Epithelial cell of esophagus (primary cell): ENCODE measurements at places on chromosomes 12 and 14.
A peak's percentile ranks its signal among the peaks of the same experiment; 100 is the strongest.

DNA sequence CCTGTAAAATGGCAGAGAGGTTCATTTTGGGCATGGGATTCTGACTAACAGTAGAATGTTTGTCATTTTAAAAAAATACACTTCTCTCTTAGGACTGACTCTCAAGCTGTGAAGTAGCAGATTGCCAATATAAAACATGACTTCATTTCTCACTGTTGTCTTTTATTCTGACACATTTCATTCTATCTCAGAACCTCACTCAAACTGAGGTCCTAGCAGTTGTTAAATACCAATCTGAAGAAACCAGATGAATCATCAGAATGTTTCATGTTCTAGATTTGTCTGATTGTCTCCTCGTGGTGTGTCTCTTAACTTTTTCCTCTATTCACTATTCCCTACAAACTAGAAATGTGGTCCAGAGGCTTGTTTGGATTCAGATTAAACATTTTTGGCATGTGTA is 276.5 kb upstream of the NPAS3 start:
- DNase-seq: peak; percentile 32

DNA sequence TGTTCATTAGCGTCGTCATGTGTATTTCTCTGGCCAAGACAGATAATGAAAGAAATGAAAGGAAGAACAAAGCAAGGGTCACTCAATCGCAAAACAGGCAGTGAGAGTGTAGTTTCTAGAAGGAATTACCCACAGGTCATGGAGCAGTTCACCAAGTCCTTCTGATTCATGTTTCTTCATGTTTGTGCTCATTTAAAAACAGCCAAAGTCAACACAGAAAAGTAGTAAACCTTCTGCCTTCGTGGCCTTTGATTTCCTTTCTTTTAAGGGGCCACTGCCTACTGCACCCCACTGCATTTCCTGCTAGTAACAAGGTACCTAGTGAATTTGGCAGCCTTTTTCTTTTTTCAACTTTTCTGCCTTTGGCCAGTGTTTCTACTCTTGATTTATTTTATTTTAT is 75.1 kb downstream of the KCNK13 start:
- no peak for DNase-seq

GRCh38 chr12:85299053-85299452 is 19.0 kb downstream of the ALX1 start:
- no peak for DNase-seq

DNA sequence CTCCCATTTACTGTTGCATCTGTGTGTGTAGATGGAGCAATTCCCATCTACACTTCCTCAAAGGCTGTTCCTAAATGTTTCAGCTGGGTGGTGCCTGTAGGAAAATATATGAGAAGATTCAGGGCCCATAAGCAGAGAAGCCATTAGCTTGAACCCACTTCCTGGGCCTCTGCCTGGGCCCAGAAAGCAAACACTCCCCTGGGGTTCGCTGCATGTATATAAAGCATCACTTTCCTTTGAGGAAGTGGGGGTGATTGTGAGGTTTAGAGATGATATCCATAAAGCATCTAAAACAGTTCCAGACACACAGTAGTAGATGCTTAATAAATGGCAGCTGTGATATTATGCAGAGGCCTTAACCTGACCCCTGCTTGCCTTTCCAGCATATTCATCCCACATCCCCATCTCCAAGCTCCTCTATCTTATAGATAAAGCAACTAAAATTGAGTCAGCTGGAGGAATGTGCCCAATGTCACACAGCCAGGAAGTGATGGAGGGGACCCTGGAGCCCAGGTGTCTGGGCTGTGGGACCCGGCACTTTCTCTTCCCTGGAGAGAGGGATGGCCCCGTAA is 280.0 kb upstream of the CRY1 start:
- DNase-seq: no peak

DNA sequence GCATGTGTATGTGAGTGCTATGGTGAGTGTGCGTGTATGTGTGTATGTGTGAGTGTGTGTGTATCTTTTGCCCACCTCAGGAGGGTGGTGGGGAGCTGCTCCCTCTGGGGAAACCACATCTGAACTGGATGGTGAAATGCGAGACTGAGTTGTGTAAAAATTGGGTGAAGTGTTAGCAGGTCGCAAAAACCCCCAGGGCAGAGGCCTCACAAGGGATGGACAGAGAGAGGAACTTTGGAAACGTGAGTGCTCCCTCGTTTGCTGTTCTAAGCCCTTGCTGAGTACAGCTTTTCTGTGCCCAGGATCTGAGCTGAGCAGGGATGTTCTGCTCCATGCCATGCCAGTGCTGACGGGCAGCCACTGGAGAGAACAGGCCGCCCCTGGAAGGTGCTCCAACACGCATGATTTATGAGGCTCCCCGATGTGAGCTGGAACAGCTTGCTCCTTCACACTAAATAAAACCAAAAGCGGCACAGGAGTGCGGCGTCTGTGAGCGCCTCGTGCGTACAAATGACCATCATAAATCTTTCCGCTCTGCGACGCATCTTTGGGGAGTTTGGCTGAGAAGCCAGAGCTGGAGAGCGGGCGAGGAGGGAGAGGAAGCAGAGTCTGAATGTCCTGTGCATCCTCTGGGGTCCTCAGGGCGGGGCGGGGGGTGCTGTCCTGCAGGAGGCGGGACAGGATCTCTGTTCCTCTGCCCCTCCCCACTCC is 14.1 kb upstream of the GALNT9 start:
- no peak for DNase-seq

DNA sequence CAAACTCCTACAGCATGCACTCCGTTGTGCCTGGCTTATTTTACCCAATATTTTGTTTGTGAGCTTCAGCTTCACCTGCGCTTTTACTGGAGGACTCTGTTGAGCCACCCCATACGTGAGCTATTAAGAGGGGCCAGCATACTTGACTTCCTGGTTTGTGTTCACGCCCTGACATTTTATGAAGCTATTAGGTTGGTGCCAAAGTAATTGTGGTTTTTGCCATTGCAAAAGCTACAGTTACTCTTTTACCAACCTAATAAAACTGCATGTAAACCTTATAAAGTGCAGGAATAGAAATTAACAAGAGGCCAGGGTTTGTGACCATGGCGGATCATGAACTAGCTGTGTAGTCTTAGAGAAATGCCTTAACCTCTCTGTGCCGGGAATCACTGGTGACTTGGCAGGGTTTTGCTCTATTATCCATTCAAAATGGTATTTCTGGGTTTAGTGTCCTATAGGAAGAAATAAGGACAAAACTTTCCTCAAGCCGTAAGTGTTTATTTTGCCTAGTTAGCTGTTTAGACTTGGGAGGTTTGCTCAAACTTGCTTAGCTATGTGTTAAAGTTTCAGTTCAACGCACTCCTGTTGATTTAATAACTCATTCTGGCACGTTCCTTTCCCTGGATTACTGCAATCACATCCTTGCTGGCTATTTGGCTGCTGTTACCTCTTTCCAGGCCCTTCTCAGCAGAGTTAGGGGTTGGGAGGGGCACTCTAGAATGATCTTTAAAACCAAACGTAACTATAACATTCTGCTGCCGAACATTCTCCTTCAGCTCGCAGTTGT is 1027.6 kb downstream of the BCL11B start:
- peak; percentile 76 for DNase-seq

- DNase-seq: no peak
These were observed 224.4 kb downstream of the NPAS3 start for GRCh38 chr14:33163109-33163508.

- peak; percentile 91 for DNase-seq
These were observed 98.1 kb upstream of the OR4E1 start for GRCh38 chr14:21771671-21772070.

DNA sequence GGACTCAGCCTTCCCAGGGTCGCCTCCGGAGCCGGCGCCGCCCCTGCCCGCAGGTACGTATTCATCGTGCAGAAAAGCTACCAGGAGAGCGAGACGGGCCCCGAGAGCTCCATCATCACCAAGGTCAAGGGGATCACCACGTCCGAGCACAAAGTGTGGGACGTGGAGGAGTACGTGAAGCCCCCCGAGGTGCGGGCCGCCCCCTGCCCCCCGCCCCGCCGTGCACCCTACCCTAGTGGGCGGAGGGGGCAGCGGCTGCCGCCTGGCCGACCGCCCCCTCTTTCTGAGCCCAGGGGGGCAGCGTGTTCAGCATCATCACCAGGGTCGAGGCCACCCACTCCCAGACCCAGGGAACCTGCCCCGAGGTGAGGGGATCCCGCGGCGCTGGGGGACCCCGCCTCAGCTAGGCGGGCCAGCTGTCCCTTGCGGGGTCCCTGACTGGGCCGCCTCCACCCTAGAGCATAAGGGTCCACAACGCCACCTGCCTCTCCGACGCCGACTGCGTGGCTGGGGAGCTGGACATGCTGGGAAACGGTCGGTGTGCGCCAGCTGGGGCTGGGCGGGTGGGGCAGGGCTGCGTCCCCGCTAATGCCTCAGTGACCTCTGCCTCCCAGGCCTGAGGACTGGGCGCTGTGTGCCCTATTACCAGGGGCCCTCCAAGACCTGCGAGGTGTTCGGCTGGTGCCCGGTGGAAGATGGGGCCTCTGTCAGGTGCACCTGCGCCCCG is 973 bp downstream of the P2RX2 start:
- no peak for DNase-seq

GRCh38 chr12:122949405-122949804 is 16.9 kb downstream of the ABCB9 start:
- DNase-seq: no peak

DNA sequence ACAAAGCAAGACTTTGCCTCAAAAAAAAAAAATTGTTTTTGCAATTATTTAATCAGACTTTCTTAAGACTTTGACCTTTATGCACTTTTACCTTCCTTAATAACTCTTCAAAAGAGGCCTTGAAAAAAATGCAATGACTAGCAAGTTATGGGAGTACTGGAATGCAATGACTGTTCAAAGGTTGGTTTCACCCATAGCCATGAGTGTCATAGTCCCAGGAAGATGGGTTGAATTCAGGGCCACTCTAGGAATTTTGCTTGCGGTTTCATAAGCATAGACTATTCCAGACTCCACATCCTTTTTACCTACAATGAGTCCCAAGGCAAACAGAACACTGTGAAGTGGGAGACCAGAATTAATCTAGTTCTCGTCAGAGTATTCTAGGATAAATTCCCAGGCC is 29.4 kb upstream of the DENND5B start:
- DNase-seq: no peak

- DNase-seq: no peak
These were observed 15.6 kb downstream of the INSM2 start for GRCh38 chr14:35549551-35549950.

GRCh38 chr14:103395244-103395643 is 10.0 kb downstream of the MARK3 start:
- DNase-seq: peak; percentile 40

GRCh38 chr12:103676893-103677292 is 89.8 kb downstream of the STAB2 start:
- no peak for DNase-seq

DNA sequence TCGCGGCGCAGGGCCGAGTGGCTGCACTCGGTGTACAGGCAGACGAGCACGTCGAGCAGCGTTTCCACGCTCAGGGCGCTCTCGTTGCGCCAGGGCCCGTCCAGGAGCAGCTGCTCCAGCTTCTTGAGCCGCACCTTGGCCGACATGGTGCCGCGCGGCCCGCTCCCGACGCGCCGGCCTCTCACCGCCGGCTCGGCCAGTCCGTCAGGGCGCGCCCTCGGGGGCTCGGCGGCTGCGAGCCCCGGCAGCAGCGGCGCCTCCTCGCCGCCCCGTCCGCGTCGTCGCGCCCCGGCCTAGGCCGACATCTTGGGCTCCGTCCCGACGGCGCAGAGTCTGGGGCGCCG is 349 bp downstream of the CDC42BPB start:
- no peak for DNase-seq

GRCh38 chr12:28750946-28751685 is 398.0 kb upstream of the FAR2 start:
- DNase-seq: no peak

- DNase-seq: no peak
These were observed 401.3 kb downstream of the FUT8 start for GRCh38 chr14:65813760-65814384.

DNA sequence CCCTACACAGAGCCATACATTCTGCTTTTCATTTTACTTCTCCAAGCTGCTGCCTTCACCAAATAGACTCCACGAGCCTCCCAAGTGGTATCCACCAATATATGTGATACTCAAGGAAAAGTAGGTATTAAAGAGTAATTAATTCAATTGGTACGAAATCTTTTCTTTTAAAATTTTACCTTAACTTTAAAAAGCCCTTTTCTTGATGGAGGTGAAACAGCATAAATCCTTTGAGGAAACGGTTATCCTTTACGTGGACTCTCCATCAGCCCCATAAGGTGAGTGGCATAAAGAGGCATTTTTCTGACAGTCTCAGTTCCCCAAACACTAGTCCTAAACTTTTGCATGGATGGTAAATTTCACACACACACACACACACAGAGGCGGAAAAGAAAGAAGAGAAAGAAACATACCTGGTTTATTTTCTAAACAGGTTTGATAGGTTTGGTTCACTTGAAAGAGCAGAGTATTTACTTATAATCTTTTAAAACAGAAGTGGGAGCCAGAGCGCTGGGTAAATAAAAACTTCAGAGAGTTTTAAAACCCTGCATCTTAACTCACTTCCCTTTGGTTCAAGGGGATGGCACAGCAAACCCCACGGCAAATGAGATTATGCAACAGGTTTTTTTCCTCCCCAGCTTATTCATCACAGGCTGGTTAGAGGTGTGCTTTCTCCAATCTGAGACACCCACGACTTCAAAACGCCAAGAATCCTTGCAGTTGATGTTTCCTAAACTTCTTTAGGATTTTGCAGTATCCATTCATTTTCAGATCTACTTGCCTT is 1.9 kb downstream of the DUSP16 start:
- peak; percentile 92 for DNase-seq

DNA sequence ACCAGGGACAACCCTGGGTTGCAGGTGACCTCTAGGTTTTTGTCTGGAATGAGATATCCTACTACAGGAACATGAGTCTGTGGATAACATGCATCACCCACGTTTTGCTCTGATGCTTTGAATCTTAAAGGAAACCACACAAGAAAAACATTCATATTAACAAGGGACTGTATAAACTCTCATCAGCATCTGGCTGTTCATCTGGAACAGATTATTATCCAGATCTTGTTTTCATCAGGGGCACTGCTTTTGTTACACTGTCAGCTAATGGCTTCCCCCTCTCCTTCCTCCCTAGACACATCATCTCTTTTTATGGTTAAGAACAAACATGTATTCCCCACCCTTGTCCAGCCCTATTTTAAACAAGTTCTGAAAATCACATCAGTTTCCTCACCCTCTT is 1095.7 kb downstream of the AACS start:
- no peak for DNase-seq

DNA sequence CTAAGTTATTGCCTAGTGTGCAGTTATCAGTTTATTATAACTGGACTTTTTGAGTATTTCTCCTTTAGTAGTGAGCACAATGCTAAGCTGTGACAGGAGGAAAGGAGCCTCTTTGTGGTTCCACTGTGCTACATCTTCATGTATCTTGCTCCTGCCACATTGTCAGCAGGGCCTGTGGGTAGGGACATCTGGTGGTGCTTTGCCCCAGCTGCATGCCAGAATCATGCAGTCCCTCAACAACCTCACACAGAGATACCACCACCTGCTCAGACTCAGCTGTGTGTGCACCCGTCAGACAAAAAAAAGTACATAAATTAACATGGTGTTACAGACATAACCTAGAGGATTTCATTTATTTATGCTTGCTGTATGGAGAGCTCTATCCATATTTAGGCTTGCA is 51.1 kb downstream of the MIS18BP1 start:
- DNase-seq: peak; percentile 28
